ENCODE measurements at places on chromosomes 13 and 19. TPM values are rescaled to one million over a fixed set of nuclear protein-coding genes. Genes with fewer than 3 reads are reported as not detected.
A peak's percentile ranks its signal among the peaks of the same experiment; 100 is the strongest.

Gene EVI5L
- total RNA-seq, result 17.2 TPM

GRCh38 chr19:51456541-51457290 is 1.5 kb downstream of the SIGLEC8 start:
- H3K36me3 ChIP-seq, result no peaks in the 10 kb centered on the region
- no peak for DNase-seq
- no peaks in the 10 kb centered on the region for H3K27me3 ChIP-seq
- no peaks in the 10 kb centered on the region for H3K4me1 ChIP-seq
- H3K4me3 ChIP-seq, result no peak overlapping the region
- no peak overlapping the region for H3K27ac ChIP-seq

GRCh38 chr19:29741776-29742175 is 26.7 kb upstream of the C19orf12 start:
- no peaks in the 10 kb centered on the region for H3K36me3 ChIP-seq
- no peaks in the 10 kb centered on the region for H3K4me1 ChIP-seq
- no peak for DNase-seq
- no peaks in the 10 kb centered on the region for H3K27me3 ChIP-seq

- no peak for DNase-seq
- no peaks in the 10 kb centered on the region for H3K36me3 ChIP-seq
- H3K4me1 ChIP-seq, result peaks cover 33% of the 10 kb centered on the region
- no peaks in the 10 kb centered on the region for H3K27me3 ChIP-seq
- peak overlapping the region; percentile 93 for H3K27ac ChIP-seq
- H3K4me3 ChIP-seq, result peak overlapping the region; percentile 67
Observed at GRCh38 chr19:14073925-14074838, 1.6 kb downstream of the MISP3 start.

DNA sequence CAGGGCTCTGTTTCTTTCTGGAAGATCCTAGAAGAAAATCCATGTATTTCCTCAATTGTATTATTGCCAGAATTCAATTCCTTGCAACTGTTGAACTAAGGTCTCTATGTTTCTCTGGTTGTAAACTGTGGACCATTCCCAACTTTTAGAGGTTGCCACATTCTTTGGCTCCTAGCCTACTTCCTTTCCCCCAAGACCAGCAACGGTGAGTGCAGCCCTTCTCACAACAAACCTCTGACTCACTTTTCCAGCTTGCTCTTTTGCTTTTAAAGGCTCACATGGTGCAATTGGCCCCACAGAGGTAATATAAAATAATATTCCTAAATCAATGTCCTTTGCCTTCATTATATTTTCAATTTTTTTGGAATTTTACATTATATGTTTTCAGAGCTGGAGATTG is 371.3 kb downstream of the SLITRK5 start:
- H3K4me3 ChIP-seq, result no peak overlapping the region
- H3K27ac ChIP-seq, result no peak overlapping the region

GRCh38 chr13:34411177-34411576 is 530.9 kb upstream of the NBEA start:
- no peak for DNase-seq
- no peaks in the 10 kb centered on the region for H3K4me1 ChIP-seq
- no peak overlapping the region for H3K4me3 ChIP-seq
- H3K36me3 ChIP-seq, result no peaks in the 10 kb centered on the region
- H3K27me3 ChIP-seq, result no peaks in the 10 kb centered on the region
- H3K27ac ChIP-seq, result no peak overlapping the region

Gene PRRG2
- 5.4 TPM for total RNA-seq

Gene TDRD3
- 24.6 TPM for total RNA-seq

GRCh38 chr19:13961826-13962698 is 9.8 kb downstream of the DCAF15 start:
- peaks cover 51% of the 10 kb centered on the region for H3K36me3 ChIP-seq
- peaks cover 5% of the 10 kb centered on the region for H3K4me1 ChIP-seq
- no peak for DNase-seq
- H3K4me3 ChIP-seq, result peak overlapping the region; percentile 38
- peak overlapping the region; percentile 72 for H3K27ac ChIP-seq
- H3K27me3 ChIP-seq, result no peaks in the 10 kb centered on the region

Gene ZNF534
- not detected for total RNA-seq

Gene UTP14C
- 5.9 TPM for total RNA-seq

GRCh38 chr13:103607995-103608394 is 541.8 kb upstream of the SLC10A2 start:
- no peaks in the 10 kb centered on the region for H3K27me3 ChIP-seq
- no peak overlapping the region for H3K4me3 ChIP-seq
- H3K4me1 ChIP-seq, result no peaks in the 10 kb centered on the region
- no peak for DNase-seq
- H3K36me3 ChIP-seq, result no peaks in the 10 kb centered on the region

GRCh38 chr19:3068071-3068470 is 5.8 kb upstream of the TLE5 start:
- no peaks in the 10 kb centered on the region for H3K27me3 ChIP-seq
- no peak for DNase-seq
- H3K4me3 ChIP-seq, result no peak overlapping the region
- no peak overlapping the region for H3K27ac ChIP-seq
- peaks cover 3% of the 10 kb centered on the region for H3K4me1 ChIP-seq
- H3K36me3 ChIP-seq, result no peaks in the 10 kb centered on the region

Gene FBN3
- total RNA-seq, result not detected

Gene MBD3L2
- not detected for total RNA-seq

Gene MYO1F
- total RNA-seq, result 20.4 TPM

Gene KLK1
- not detected for total RNA-seq

DNA sequence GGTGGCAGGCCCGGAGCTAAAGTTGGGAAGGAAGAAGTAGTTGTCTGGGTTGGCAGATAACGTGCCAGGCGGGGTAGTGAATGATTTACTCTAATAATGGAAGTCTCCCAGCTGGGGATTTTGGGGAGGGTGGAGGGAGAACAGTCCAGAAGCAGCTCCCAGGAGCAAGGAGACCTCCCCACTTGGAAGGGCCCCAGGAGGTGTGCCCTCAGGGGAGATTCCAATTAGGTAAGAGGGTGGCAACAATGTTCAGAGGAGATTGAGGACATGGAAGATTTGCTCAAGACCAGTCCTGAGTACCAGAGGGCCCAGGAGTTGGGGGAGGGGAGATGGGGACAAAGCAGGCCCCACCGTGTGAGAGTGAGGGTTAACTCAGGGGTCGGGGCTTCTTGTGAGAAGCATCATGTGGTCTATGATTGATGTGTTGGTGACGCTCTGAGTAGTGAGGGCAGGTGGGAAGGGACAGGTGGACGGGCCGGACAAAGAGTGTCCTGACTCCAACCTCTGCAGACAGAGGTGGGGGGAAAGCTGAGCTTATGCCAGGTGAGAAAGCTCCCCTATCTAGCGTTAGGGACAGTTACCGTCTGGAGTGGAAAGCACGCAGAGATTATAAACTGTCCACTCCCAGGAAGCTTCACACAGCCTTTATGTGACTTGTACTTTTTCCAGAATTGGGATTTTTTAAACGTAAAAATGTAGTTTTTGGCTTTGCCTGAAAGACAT is 3.5 kb downstream of the SPINT2 start:
- H3K4me1 ChIP-seq, result peaks cover 38% of the 10 kb centered on the region
- no peak overlapping the region for H3K4me3 ChIP-seq
- H3K27me3 ChIP-seq, result no peaks in the 10 kb centered on the region
- no peak overlapping the region for H3K27ac ChIP-seq
- no peaks in the 10 kb centered on the region for H3K36me3 ChIP-seq

GRCh38 chr13:38630780-38631179 is 56.1 kb upstream of the FREM2 start:
- H3K4me3 ChIP-seq, result no peak overlapping the region
- no peak overlapping the region for H3K27ac ChIP-seq
- no peaks in the 10 kb centered on the region for H3K36me3 ChIP-seq

DNA sequence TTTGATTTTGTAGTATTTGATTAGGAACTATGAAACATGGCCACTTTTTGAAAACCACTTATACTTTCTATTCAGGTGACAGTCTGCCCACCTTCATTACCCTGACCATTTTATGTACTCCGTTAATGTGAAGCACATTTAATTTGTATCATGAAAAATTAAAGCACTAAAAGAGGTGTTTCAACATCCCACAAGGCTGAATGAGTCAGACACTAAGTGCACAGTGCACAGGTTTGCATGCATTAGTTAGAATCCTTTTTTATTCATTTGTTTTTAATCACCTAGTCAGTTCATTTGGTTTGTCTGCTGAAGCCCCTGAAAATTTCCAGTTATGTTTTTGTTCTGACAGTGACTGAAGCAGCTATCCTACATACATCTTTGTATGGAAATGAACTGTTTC is 271.0 kb downstream of the SLITRK5 start:
- H3K4me3 ChIP-seq, result no peak overlapping the region
- H3K27ac ChIP-seq, result no peak overlapping the region
- no peaks in the 10 kb centered on the region for H3K27me3 ChIP-seq
- DNase-seq, result no peak
- no peaks in the 10 kb centered on the region for H3K36me3 ChIP-seq

Data from vagina (tissue), 2 donors.